ENCODE measurements at places on chromosomes 13 and 19.

DNA sequence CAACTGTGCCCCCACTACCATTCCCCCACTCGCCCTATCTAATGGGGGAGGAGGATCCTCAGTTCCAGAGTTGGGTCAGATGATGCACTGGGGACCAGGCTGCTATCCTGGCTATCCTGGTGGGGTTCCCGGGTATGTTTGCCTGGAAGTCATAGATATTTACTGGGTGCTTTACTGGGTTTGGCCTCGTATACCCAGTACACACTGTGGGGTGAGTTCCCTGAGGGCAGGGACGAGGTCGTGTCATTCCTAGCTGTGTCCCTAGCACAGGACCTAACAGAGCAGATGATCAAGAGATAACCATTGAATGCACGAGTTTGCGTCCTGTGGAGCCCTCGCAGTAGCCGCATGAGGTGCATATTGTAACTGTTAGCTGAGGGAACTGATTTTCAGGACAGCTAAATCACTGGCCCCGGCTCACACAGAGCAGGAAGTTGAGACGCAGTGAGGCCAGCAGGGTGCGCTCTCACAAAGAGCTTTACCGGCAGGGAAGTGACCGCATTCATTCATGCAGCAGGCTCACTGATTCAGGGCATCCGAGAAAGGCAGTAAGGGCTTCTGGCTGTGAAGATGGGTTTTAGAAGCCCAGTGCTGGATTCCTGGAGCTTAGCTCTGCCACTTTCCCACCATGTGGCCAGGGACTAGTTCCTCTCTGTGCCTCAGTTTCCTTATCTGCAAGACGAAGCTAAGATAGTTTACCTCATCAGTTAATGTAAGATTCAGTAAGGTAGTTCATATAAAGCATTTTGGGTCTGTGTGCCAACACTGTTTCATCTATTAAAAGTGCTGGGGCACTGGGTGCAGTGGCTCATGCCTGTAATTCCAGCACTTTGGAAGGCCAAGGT lies 6.0 kb downstream of the RUVBL2 start:
- H3K27ac ChIP-seq = no peak overlapping the region
- no peaks in the 10 kb centered on the region for H3K27me3 ChIP-seq
- H3K4me3 ChIP-seq = no peak overlapping the region
- peaks cover 3% of the 10 kb centered on the region for H3K4me1 ChIP-seq

- no peak overlapping the region for H3K4me3 ChIP-seq
- no peak for DNase-seq
- no peaks in the 10 kb centered on the region for H3K4me1 ChIP-seq
- no peaks in the 10 kb centered on the region for H3K27me3 ChIP-seq
- no peaks in the 10 kb centered on the region for H3K36me3 ChIP-seq
- no peak overlapping the region for H3K27ac ChIP-seq
Observed at GRCh38 chr13:41443969-41444368, 13.4 kb upstream of the RGCC start.

DNA sequence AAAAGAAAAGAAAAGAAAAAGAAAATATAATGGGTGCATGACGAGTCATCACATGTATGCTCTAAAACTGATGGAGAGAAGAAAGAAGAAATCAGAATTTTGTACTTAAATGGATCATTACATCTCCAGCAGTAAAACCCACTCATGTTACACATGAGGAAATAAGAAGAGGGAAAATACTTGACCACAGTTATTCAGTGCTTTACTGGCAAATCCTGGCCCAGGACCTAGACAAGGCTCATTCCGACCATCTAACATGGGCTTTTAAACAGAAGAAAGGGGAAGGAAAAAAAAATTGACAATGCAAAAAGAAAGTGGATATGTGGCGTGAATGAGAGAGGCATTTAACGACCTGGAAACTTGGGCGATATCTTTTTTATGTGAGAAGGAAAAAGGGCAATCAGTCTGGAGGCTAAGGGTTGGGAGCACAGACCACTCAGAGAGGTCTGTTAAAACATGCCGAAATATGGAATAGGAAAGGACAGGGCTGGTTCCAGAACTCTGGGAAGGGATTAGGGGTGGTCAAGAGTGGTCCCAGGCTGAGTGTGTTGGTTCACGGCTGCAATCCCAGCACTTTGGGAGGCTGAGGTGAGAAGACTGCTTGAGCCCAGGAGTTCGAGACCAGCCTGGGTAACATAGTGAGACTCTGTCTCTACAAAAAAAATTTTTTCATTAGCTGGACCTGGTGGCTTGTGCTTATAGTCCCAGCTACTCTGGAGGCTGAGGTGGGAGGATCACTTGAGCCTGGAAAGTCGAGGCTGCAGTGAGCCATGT lies 1.6 kb downstream of the SIGLECL1 start:
- H3K36me3 ChIP-seq = no peaks in the 10 kb centered on the region
- H3K4me3 ChIP-seq = no peak overlapping the region
- H3K27me3 ChIP-seq = no peaks in the 10 kb centered on the region
- H3K27ac ChIP-seq = no peak overlapping the region

- no peak for DNase-seq
- peaks cover 4% of the 10 kb centered on the region for H3K4me1 ChIP-seq
- H3K36me3 ChIP-seq = no peaks in the 10 kb centered on the region
- H3K27me3 ChIP-seq = peaks cover 6% of the 10 kb centered on the region
Observed at GRCh38 chr19:40143612-40144011, 47.6 kb upstream of the MAP3K10 start.

GRCh38 chr13:99151516-99151915 lies 49.1 kb upstream of the UBAC2 start:
- peak; percentile 77 for DNase-seq
- H3K27me3 ChIP-seq = no peaks in the 10 kb centered on the region
- H3K4me1 ChIP-seq = peaks cover 18% of the 10 kb centered on the region
- no peak overlapping the region for H3K4me3 ChIP-seq
- peak overlapping the region; percentile 36 for H3K27ac ChIP-seq

- peak; percentile 95 for DNase-seq
- H3K27ac ChIP-seq = peak overlapping the region; percentile 41
- peaks cover 10% of the 10 kb centered on the region for H3K36me3 ChIP-seq
- peak overlapping the region; percentile 87 for H3K4me3 ChIP-seq
- no peaks in the 10 kb centered on the region for H3K27me3 ChIP-seq
- peaks cover 19% of the 10 kb centered on the region for H3K4me1 ChIP-seq
Observed at GRCh38 chr13:99086267-99087097, 108.6 kb upstream of the DOCK9 start.

DNA sequence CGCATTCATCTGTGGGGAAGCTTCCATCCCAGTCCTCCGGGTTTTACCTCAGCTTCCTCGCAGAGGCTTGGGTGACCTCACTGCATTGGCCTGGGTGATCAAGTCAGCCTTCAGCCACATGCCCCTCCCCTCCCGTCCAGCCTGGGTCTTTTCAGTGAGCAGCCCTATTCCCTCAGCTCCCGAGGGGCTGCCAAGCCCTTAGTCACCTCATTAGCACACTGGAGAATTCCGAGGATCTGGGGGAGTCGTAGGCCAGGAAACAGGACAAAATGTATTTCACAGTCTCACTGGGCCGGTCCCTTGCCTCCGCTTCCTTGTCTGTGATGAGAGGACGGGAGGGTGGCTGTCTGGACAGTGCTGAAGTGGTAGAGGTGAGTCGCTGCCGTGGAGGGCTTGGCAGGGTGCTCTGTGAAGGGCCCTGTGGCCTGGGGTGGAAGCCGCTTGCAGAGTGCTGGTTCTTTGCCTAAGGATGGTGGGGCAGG lies 19.9 kb downstream of the KDM4B start:
- H3K4me3 ChIP-seq = no peak overlapping the region
- H3K4me1 ChIP-seq = peaks cover 12% of the 10 kb centered on the region
- H3K27ac ChIP-seq = no peak overlapping the region

GRCh38 chr13:51218626-51219025 lies 3.6 kb upstream of the FAM124A start:
- no peaks in the 10 kb centered on the region for H3K36me3 ChIP-seq
- DNase-seq = no peak
- H3K27me3 ChIP-seq = peaks cover 16% of the 10 kb centered on the region
- no peak overlapping the region for H3K4me3 ChIP-seq

DNA sequence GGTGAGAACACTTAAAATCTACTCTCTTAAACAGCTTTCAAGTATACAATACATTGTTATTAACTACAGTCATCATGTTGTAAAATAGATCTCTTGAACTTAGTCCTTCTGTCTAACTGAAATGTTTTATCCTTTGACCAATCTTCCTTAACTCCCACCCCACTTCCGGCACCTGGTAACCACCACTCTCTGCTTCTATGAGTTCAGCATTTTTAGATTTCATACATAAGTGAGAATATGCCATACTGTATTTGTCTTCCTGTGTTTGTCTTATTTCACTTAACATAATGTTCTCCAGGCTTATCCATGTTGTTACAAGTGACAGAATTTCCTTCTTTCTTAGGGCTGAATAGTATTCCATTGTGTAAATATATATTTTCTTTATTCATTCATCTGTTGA lies 144.1 kb upstream of the TRPC4 start:
- H3K36me3 ChIP-seq = no peaks in the 10 kb centered on the region
- H3K4me1 ChIP-seq = no peaks in the 10 kb centered on the region
- no peak for DNase-seq
- no peak overlapping the region for H3K27ac ChIP-seq
- H3K27me3 ChIP-seq = no peaks in the 10 kb centered on the region
- no peak overlapping the region for H3K4me3 ChIP-seq

DNA sequence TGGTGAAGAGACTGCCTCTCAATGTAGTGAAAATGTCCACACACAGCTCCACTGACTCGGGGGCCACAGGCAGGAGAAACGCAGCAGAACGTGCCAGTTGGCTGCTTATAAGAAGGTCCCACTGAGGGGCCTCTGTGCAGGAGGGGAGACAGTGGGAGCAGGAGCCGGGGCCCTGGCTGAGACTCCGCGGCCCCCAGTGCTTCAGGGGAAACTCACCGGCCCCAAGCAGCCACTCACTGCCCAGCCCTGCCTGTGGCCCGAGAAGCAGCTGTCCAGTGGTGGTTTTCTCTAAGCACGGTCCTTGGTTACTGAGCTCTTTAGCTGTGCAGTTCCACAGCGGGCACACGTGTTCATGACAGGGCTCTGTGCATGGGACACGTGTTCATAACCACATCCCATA lies 91.9 kb upstream of the MCF2L start:
- no peak for DNase-seq
- H3K4me3 ChIP-seq = no peak overlapping the region
- no peak overlapping the region for H3K27ac ChIP-seq
- H3K36me3 ChIP-seq = no peaks in the 10 kb centered on the region
- no peaks in the 10 kb centered on the region for H3K27me3 ChIP-seq

DNA sequence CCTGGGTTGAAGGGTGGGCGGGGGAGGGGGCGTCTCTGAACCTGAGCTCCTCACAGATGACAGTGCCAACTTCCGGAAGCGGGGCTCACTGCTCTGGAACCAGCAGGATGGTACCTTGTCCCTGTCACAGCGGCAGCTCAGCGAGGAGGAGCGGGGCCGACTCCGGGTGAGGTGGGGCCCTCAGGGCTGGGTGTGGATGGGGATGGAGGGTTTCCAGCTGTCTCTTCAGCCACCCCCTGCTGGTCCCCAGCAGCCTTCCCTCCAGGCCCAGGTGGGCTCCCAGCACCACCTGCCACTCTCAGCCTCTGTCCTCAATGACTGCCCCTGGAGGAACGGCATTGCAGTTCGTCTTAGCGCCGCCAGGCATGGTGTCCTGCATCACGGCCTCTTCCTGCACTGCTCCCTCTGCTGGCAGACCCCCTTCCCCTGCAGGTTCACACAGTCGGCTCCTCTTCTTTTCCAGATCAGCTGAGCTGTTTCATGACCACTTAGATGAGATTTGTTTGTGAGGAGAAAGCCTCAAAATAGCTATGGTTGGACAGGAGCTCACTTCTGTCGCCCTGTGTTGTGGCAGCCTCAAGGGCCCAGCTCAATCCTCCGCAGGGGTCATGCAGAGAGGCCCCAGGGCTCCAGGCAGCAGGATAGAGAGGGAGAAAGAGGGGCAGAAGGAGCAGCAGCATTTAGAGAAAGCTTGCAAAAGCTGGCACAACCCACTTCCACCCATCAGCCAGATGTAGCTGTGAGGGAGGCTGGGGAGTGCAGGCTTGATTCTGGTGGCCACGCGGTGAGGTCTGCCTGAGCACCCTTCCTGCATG lies 2.5 kb upstream of the GARIN5A start:
- peaks cover 10% of the 10 kb centered on the region for H3K4me1 ChIP-seq
- H3K36me3 ChIP-seq = peaks cover 21% of the 10 kb centered on the region
- peak; percentile 75 for DNase-seq
- H3K27ac ChIP-seq = no peak overlapping the region
- no peaks in the 10 kb centered on the region for H3K27me3 ChIP-seq
- no peak overlapping the region for H3K4me3 ChIP-seq

GRCh38 chr13:42544246-42544926 lies 29.6 kb upstream of the TNFSF11 start:
- H3K27me3 ChIP-seq = no peaks in the 10 kb centered on the region
- DNase-seq = no peak
- no peak overlapping the region for H3K27ac ChIP-seq
- no peaks in the 10 kb centered on the region for H3K36me3 ChIP-seq

- H3K4me3 ChIP-seq = no peak overlapping the region
- H3K36me3 ChIP-seq = no peaks in the 10 kb centered on the region
- H3K27me3 ChIP-seq = peaks cover 5% of the 10 kb centered on the region
- H3K4me1 ChIP-seq = peaks cover 12% of the 10 kb centered on the region
Observed at GRCh38 chr13:113063091-113063491, 42.5 kb upstream of the F7 start.

GRCh38 chr13:98508280-98508679 lies 68.6 kb downstream of the STK24 start:
- no peaks in the 10 kb centered on the region for H3K27me3 ChIP-seq
- no peak for DNase-seq
- H3K4me3 ChIP-seq = no peak overlapping the region
- H3K36me3 ChIP-seq = peaks cover 20% of the 10 kb centered on the region
- peaks cover 49% of the 10 kb centered on the region for H3K4me1 ChIP-seq

GRCh38 chr13:80400164-80400864 lies 59.4 kb upstream of the SPRY2 start:
- no peak for DNase-seq
- no peaks in the 10 kb centered on the region for H3K36me3 ChIP-seq
- no peaks in the 10 kb centered on the region for H3K27me3 ChIP-seq
- no peak overlapping the region for H3K4me3 ChIP-seq
- H3K4me1 ChIP-seq = no peaks in the 10 kb centered on the region
- H3K27ac ChIP-seq = no peak overlapping the region

DNA sequence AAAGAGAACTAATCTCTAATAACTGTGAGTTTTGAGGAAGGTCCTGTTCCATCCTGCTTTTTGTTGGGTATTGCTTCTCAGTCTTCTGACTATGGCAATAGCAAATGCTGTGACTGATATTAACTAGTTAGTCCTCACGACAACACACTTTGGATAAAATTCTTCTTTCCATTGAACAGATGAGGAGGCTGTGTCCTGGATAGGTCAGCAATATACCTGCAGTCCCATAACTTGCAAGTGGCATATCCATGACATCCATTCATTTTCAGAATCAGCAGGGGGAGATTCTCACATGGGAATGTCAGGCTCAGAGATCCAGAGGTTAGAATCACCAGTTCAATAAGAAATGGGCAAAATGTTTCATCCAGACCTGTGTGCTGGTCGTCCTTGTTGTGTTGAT lies 7.4 kb downstream of the ZNF554 start:
- H3K27ac ChIP-seq = no peak overlapping the region
- no peaks in the 10 kb centered on the region for H3K4me1 ChIP-seq
- DNase-seq = no peak
- no peak overlapping the region for H3K4me3 ChIP-seq
- H3K27me3 ChIP-seq = no peaks in the 10 kb centered on the region

Measured in SJSA1 (cell line).